ENCODE measurements at places on chromosomes 13 and 19.

GRCh38 chr13:97979051-97979450 lies 25.6 kb downstream of the IPO5 start:
- no peak for DNase-seq

GRCh38 chr13:99087954-99088491 lies 110.2 kb upstream of the DOCK9 start:
- no peak for DNase-seq

GRCh38 chr13:44853641-44854040 lies 135.6 kb downstream of the NUFIP1 start:
- DNase-seq: no peak

DNA sequence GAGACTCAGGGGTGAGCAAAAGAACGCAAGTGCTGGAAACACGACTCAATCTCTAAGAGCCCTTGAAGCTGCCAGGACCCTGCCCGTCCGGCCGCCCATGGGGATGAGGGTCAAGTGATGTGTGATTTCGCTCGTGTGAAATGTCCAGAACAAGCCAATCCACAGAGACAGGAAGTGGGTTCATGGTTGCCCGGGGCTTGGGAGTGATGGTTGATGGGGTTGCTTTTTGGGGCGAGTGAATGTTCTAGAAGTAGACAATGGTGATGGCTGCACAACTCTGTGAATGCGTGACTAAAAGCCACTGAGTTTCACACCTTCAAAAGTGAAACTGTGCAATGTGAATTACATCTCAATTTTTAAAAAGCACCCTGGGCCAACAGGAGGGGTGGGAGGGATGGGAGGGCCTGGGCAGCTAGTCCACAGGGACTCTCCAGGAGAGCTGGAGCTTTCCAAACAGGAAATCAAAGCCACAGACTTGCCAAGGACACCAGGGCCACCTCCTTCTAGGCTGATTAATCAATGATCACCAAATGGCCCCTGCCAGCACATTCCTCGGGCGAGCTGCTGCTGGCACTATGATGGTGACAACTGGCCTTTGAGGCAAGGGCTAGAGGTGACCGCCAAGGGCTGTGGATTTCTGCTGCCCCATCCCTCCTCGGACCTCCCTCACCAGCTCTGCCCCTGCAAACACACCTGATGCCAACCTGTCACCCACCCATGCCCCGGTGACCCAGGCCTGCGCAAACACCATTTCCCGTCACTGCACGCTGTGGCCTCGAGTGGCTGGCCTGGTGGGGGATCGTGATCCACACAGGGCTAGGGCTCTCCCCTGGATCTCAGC lies 14.0 kb downstream of the DPP9 start:
- no peak for DNase-seq

DNA sequence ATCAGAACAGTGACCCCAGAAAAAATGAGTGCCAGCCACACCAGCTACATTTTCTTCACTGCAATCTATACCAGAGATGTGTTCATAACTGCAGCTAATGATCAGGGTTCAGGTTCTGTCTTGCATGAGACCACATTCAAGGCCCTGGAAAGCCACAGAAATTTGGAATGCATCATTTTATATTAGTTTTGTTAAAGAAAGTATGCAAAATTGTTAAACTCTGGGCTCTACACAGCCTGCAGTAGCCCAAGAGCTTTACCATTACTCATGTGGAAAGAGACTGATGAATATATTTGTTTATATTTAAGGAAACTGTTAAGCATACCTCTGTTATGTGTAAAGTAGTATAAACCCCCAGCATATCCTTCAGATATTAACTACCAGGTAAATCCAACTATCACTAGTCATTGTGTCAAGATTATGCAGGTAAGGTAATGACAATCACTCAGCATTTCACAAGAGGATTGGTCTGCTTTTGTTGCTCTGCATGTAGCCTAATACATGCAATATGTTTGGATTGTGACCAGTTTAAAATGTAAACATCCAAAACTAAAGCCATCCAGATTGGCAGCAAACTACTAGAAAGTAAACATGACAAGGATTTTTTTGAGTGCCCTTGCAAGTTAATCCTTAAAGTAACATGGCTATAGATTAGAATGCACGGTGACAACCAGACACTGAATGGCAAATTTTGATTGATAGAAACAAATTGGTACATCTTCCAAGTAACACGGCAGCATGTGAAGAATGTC lies 429.1 kb upstream of the ARGLU1 start:
- DNase-seq: no peak

DNA sequence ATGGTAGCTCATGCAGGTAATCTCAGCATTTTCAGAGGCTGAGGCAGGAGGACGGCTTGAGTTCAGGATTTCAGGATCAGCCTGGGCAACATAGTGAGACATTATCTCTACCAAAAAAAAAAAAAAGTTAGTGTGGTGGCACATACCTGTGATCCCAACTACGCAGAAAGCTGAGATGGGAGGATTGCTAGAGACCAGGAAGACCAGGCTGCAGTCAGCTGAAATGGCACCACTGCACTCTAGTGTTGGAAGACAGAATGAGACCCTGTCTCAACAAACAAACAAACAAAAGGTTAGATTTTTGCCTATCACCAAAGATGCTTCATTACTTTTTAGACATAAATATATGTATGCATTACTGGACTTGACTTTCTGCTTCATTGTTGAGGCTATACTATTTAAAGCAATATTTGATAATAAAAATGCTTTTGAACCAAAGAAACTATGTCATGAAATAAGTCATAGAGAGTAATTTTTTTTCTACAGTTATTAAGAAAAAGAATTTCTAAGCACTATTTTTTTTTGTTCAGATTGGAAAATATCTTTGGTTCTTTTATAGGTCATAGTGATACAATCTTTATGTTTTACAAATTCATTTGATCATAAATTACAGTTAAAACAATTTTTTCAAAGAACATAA lies 1180.1 kb upstream of the ATXN8OS start:
- DNase-seq: peak; percentile 6

GRCh38 chr19:44051650-44052402 lies at the start of gene ZNF223:
TSS of gene ZNF223 (plus strand) at chr19:44052036. CDS start at chr19:44055177, 3,141 bp downstream.
- peak; percentile 98 for DNase-seq

All from urothelium cell line (cell line).